ENCODE measurements at places on chromosomes 16 and 17. TPM values are rescaled to one million over a fixed set of nuclear protein-coding genes. Genes with fewer than 3 reads are reported as not detected.

C17orf50 gene
- not detected for total RNA-seq

PIEZO1 gene
- 182 TPM for total RNA-seq

KRTAP1-1 gene
- total RNA-seq: not detected

HBZ gene
- not detected for total RNA-seq

MAPT gene
- under 0.01 TPM for total RNA-seq

KIF19 gene
- not detected for total RNA-seq

CENPX gene
- total RNA-seq: 135 TPM

DOC2B gene
- total RNA-seq: not detected

TNS4 gene
- 0.17 TPM for total RNA-seq

ETV4 gene
- total RNA-seq: 22.0 TPM

PIK3R5 gene
- total RNA-seq: not detected

LLGL1 gene
- 49.1 TPM for total RNA-seq

TBC1D3B gene
- total RNA-seq: not detected

RPL38 gene
- 362 TPM for total RNA-seq

CNGB1 gene
- total RNA-seq: not detected

PIRT gene
- not detected for total RNA-seq

PRKCB gene
- not detected for total RNA-seq

VPS35 gene
- 60.2 TPM for total RNA-seq

NPIPA5 gene
- 2.1 TPM for total RNA-seq

HSD17B2 gene
- not detected for total RNA-seq

PPL gene
- 6.9 TPM for total RNA-seq

HP gene
- total RNA-seq: not detected

HASPIN gene
- total RNA-seq: 9.7 TPM

KRT13 gene
- total RNA-seq: not detected

SLC13A5 gene
- not detected for total RNA-seq

SYNGR2 gene
- 14.1 TPM for total RNA-seq

HYDIN gene
- 0.34 TPM for total RNA-seq

CCDC154 gene
- total RNA-seq: under 0.01 TPM

SPAG5 gene
- 70.4 TPM for total RNA-seq

TMEM114 gene
- total RNA-seq: not detected

CACNG1 gene
- total RNA-seq: not detected

ALOX12B gene
- total RNA-seq: not detected

FASN gene
- total RNA-seq: 625 TPM

CTRB2 gene
- not detected for total RNA-seq

ESRP2 gene
- 0.30 TPM for total RNA-seq

ZNF771 gene
- 9.2 TPM for total RNA-seq

ACE gene
- total RNA-seq: 0.89 TPM

NT5M gene
- 2.5 TPM for total RNA-seq

GCGR gene
- total RNA-seq: not detected

EMP2 gene
- total RNA-seq: 23.4 TPM

MYL11 gene
- total RNA-seq: not detected

SSTR5 gene
- total RNA-seq: not detected

SLC16A6 gene
- total RNA-seq: 0.50 TPM

RNF43 gene
- not detected for total RNA-seq

PYDC1 gene
- total RNA-seq: not detected

WNT9B gene
- not detected for total RNA-seq

CHD3 gene
- total RNA-seq: 46.5 TPM

PRDM7 gene
- total RNA-seq: not detected

DHX58 gene
- total RNA-seq: 4.3 TPM

SLC9A5 gene
- 0.89 TPM for total RNA-seq

Measured in bronchus fibroblast of lung (primary cell).